ENCODE measurements at places on chromosomes 6 and 20. TPM values are rescaled to one million over a fixed set of nuclear protein-coding genes. Genes with fewer than 3 reads are reported as not detected.

- no peak for DNase-seq
These were observed 100.7 kb downstream of the ANKRD60 start for GRCh38 chr20:58127701-58128111.

DNA sequence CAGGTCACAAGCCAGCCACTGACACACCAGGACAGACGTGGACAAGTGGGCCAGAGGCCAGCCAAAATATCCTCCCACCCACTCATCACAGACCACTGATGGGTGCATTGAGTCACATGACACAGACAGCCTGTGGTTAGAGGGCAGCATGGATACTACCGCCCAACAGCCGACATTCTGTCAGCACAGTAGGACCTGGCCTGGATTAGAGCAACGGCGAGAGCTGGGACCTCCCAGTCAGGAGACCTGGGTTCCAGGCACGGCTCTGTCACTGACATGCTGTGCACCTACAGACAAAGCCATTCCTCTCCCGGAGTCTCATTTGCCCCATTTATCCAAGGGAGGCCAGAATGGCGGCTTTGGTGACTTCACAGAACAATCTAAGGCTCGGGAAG lies 8.0 kb downstream of the ZNF335 start:
- DNase-seq, result no peak

Gene SAMD3
- total RNA-seq, result 3.3 TPM

DNA sequence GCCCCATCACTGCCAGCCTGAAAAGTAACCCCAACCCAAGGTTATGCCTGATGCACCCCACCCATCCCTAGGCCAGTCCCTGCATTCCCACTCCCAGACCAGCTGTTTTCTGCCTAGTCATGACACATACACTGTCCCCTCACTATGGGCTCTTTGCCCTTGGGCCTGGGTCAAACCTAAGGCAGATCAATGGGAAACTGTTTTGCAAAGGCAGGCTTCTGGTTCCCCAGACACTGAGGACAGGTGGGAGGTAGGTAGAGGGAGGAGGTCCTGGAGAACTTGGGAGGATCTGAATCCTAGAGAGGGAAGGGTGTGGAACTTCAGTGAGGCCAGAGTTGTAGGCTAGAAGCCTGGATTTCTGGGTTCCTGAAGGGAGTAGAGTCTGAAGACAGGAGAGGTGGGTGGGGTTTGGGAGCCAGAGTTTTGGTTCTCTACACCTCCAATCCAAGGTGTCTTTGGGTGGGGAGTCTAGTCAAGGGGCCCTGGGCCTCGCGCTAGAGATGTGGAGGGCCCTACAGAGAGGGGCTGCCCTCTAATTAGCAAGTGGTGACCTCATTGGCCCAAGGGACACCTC lies 2.0 kb downstream of the CLIC1 start:
- DNase-seq, result no peak

DNA sequence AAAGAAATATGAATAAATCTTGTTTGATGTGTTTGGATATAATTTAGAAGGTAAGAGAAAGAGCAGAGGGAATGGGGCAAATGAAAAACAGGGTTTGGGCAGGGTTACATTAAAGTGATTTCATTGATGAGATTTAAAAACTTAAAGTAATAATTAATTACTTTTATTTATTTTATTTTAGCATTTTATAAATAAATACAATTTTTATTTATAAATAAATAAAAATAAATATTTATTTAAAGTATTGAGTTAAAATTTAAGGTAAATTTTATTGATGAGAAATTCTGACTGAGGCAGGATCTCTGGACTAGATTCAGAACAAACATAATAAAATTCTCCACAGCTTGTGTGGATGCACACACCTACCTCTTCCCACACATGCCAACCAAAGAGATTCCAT lies 584.1 kb upstream of the BTBD3 start:
- no peak for DNase-seq

Gene RSPH4A
- 0.23 TPM for total RNA-seq

DNA sequence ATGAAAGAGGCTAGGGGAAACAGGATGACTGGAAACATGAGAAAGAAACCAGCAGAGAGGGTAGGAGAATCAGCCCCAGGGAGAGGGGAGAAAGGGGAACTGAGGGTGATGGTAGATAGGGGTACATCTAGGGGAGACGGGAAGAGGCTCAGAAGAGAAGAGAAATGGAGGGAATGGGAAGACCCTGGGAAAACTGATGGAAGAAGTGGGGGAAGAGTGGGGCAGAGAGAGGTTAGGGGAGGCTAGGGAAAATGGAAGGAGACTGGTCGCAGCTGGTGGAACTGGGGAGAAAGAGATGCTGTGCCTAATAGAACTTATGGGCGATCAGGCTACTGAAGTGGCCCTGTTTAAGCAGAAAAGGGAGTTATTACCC lies 548 bp downstream of the PROCR start:
- no peak for DNase-seq

DNA sequence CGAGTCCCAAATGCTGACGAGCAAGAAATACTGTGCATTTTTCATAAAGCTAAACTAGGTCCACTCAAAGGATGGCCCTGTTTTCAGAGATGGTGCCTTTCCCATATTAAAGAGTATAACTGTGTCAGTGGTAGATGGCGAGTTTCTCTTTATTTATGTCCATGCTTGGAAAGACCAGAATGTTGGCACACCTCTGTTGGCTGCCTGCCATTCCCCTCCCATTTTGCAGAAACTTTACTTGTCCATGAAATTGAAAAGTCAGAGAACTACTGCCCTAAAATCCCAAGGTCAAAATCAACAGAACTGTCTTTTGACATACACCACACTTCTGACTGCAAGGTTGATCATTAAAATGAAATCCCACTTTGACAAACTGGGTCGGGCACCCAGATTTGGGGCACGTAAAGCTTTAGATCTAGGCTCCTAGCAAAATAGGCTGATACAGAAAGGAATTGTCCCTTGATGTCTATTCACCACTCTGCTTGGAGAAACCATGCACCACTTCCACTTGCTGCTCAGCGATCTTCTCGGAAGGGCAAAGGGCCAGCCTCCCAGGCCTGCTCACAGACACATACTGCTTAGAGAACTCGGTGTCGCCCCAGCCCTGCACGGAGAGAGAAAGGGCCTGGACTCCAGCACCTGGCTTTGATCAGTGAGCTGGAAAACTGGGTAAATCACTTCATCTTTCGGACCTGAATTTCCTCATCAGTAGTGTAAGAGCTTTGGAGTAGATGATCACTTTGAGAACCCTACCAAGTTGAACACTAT lies 130.0 kb downstream of the AGPAT4 start:
- no peak for DNase-seq

DNA sequence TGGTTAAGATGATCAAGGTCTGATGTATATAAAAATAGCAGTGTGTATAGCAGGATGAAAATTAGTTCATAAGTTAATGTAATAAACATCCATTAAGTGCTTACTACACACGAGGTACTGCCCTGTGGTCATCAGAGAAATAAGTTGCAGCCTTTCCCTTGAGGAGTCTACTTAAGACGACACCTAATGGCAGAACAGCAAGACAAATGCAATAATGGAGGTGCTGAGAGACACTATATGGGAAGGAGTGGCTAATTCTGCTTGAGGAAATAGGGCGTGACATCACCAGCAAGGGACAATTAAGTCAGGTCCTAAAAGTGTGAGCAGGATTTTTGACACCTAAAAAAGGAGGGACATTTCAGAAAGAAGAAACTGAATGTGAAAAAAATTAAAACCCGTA lies 75.2 kb downstream of the BACH2 start:
- no peak for DNase-seq

DNA sequence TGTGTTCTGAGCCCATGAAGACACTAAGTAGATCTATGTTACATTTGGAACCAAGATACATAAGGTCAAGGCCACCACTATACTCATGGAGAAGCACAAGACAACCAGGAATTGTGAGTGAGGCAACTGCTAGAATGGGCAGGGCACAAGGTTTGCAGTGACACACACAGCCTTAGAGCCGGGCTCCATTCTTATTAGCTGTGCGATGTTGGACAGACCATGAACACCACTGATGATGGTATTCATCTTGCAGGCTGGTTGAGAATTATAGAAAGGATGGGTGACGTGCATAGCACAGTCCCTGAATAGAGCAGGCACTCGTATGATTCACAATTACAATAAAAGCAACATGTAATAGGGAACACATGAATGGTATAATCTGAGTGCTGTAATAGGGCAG lies 172.4 kb downstream of the GJA10 start:
- DNase-seq, result no peak

- DNase-seq, result no peak
These were observed 74.7 kb upstream of the TMEM170B start for GRCh38 chr6:11462742-11463397.

DNA sequence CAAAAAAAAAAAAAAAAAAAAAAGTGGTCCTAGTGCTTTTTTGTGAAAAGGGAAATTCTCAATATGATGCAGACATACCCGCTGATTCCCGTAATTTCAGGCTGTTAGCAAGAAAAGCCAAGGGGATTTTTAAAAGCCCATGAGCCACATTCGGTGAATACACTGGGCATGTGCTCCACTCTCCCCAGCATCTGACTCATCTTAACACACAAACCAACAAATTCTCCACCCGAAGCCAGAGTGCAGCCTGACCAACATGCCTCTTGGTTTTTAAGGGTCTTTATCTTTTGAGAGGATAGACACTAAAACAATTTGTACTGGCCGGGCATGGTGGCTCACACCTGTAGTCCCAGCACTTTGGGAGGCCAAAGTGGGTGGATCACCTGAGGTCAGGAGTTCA lies 45.5 kb upstream of the CD83 start:
- no peak for DNase-seq
